Fibroblast of villous mesenchyme (primary cell): ENCODE measurements at places on chromosomes 7 and 10. TPM values are rescaled to one million over a fixed set of nuclear protein-coding genes. Genes with fewer than 3 reads are reported as not detected.

GRCh38 chr7:99326408-99326782 lies 697 bp downstream of the ARPC1A start:
- DNase-seq, result peak; percentile 7

DNA sequence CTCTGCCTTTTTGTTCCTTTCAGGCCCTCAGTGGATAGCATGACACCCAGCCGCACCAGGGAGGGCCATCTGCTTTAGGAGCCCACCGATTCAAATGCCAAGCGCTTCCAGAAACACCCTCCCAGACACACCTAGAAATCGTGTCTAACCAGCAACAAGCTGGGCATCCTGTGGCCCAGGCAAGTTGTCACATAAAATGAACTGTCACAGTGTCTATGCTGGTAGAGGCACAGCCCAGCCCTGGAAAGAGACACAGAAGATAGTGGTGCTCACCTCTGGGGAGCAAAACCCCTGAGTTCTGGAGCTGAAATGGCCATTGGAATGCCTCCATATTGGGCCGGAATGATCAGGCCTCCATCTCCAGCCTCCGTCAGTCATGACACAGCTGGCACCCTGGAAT lies 38.9 kb downstream of the ECHDC3 start:
- no peak for DNase-seq

- DNase-seq, result no peak
Measured at GRCh38 chr10:95477175-95477520, 84.0 kb downstream of the SORBS1 start.

The SOSTDC1 gene
- total RNA-seq, result not detected in 2 replicates

- peak; percentile 89 for DNase-seq
Measured at GRCh38 chr10:98357194-98357822, 57.7 kb downstream of the PYROXD2 start.

GRCh38 chr10:99266383-99266782 lies 30.7 kb upstream of the HPSE2 start:
- DNase-seq, result no peak

- DNase-seq, result no peak
Measured at GRCh38 chr10:133445751-133446708, 7.7 kb upstream of the SCART1 start.

- DNase-seq, result peak; percentile 88
Measured at GRCh38 chr10:17009212-17009700, 120.4 kb downstream of the CUBN start.

The OR6B1 gene
- total RNA-seq, result under 0.01 TPM in 1 of 2 replicates, not detected in the other

- DNase-seq, result no peak
Measured at GRCh38 chr7:7568553-7568952, 1.9 kb downstream of the MIOS start.

- DNase-seq, result no peak
Measured at GRCh38 chr10:88660598-88660884, 3.7 kb upstream of the LIPF start.

DNA sequence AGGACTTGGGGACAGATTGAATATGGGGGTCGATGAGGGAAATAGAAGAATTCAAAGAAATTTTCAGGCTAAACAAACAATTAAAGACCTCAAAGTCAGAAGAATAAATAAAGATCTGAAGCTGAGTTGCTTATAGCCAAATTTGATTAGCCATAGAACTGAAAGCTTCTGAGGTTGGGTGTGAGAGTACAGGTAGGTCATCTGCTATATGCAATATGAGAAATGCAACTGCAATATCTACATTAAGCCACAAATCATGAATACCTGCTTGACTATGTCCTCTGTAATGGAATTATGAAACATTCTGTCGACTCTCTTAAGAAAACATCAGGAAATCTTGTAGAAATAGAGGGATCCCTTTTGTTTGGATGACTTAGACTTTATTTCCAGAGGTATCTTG lies 192.1 kb upstream of the PCDH15 start:
- no peak for DNase-seq

GRCh38 chr10:15482156-15482555 lies 111.1 kb upstream of the FAM171A1 start:
- DNase-seq, result no peak

DNA sequence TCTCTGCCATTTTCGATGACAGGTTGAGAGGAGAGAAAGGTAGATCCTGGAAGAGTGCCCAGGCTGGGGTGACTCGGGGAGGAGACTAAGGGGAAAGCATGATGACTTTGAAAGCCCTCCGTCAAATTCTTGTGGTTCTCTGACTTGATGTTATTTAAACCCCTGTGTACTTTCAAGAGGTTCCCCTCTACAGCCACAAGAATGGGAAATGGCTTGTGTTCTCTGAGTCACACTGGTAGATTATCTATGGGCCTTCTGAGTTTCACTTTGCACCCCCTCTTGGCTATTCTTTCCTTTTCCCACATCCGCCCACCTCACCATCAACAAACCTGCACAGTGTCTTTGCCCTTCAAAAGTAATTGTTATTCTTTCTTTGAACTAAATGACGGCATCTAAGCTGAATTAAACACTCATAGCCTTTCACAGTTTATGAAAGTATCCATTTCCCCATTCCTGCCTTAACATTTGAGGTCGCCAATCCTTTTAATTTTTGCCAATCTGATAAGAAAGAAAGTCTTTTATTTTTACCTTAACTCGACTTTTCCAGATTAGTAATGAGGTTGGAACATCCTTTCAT lies 24.1 kb downstream of the PRF1 start:
- peak; percentile 59 for DNase-seq

The FBXO24 gene
- 0.32 and 0.43 TPM in 2 replicates for total RNA-seq

GRCh38 chr10:49012603-49013002 lies 73.0 kb upstream of the LRRC18 start:
- DNase-seq, result no peak

DNA sequence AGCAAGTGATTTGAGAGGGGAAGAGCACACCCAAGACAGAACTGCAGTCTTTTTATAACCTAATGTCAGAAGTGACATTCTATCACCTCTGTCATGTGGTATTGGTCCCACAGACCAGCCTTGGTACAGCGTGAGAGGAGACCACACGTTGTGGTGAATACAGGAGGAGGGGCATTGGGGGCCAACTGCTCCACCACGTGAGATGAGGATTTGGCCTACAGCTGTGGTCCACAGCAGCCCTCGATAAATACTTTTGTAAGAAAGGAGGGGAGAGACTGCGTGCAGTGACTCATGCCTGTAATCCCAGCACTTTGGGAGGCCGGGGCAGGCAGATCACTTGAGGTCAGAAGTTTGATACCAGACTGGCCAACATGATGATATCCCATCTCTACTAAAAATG lies 243.1 kb downstream of the FGFR2 start:
- DNase-seq, result no peak

The UCMA gene
- total RNA-seq, result not detected in 2 replicates

DNA sequence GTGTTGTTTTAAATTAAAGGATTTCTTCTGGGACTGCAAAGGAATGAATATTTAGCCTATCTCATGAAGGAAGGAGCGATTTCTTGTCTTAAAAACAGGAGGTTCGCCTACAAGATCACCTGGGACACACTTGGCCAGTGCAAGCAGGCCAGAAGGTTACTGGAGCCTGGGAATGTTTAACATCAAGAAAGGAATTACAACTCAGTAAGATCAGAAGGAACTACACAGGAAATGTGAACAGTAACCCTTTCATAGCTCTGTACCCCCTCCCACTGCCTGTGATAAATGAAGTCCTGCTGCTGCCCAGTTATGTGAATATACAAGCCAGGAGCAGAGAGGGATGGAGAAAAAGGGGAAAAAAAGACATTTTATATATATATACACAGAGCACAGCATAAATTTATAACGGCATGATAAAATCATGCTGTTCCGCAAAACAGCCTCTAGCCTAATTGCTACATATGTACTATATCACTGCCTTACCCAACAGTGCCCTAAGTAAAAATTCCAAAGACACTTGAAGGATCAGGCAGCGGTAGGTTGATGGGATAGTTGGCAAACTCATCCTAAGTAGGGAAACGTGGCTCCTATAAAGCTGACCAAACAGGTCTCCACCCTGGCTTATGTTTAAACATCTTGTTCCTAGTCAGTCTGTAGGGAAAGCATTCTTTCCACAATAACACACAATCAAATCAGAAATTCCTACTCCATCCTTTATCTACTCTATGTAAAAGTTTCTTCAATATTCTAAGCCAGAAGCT lies 63.8 kb downstream of the ZNF438 start:
- peak; percentile 88 for DNase-seq

DNA sequence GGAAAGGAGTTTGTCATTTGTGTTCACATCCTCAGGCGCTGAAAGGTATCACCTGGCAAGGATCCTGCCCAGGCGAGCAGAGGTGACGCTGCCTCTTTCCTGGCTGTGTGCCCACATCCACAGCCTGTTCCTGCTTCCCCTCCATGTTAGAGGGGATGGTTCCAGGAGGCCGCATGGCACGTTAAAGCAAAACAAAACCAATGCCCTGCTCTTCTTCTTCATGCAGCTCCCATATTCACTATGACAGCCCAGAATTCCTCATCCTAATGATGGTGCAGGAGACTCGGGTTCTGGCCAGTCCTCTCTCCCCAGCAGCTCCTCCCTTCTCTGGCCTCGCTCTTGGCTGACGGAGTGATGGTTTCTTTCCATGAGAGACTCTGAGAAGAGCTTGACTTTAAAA lies 678.5 kb upstream of the ANKRD30A start:
- DNase-seq, result no peak

DNA sequence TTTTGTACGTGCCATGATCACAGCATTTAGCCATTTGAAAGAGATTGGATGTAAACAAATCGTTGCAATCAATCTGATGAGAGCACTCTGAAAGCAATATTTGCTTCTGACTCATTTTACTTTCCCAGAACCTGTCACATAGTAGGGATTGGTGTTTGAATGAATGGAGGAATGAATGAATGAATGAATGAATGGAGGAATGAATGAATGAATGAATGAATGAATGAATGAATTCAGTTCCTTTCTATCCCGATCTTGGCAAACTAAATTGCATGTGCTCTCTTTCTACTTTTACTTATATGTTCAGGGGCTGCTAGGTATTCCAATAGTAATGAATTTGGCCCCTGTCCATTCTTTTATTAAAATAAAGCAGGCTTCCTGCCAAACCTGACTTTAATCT lies 1091.7 kb upstream of the CELF2 start:
- no peak for DNase-seq

DNA sequence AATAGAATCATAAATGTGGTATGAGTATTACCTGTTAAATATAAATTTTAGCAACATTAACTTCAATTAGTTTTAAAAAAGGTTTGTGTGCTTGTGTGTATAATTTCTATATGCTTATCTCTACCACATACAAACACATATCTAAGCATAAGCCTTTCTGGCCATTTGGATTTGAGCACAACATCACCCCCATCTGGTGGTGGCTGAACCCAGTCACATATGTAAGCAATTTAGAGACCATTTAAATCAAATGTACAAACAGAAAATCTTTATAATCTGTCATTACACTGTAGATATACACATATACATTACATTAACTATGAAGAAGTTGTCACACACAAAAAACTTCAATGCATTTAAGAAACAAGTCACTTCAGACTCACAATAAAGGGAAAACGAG lies 31.7 kb downstream of the GPR22 start:
- DNase-seq, result peak; percentile 59

The CNPY1 gene
- total RNA-seq, result not detected in 2 replicates

- DNase-seq, result no peak
Measured at GRCh38 chr7:22074897-22075296, 129.2 kb upstream of the CDCA7L start.

DNA sequence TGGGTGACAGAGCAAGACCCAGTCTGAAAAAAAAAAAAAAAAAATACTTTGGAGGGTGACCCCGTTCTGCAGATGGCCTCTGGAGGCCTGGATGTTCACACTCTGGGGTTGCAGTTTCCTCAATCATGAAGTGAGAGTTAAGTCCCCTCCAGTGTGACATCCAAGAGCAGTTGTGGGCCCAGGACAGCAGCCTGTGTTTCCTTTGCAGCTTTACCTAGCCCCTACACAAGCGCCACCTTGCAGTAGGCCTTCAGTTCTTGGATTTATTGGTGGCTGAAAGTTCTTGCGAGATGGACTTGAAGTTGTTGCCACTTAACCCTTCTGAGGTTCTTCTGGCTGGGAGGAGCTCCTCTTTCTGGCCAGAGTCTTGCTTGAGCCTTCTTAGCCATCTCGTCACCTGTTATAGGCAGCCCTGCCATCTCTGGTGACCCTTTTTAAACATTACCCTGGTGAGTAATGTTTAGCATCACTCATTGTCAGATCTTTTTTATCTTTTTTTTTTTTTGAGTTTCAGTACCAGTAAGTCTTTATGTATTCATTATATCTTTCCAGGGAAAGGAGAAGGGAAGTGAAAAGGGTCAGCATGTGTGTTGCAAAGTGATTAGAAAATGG lies 3.4 kb upstream of the ACTR3C start:
- no peak for DNase-seq

GRCh38 chr10:17737027-17737965 lies 14.7 kb upstream of the TMEM236 start:
- peak; percentile 48 for DNase-seq

- DNase-seq, result no peak
Measured at GRCh38 chr10:14570800-14571199, 203.9 kb downstream of the FAM107B start.

DNA sequence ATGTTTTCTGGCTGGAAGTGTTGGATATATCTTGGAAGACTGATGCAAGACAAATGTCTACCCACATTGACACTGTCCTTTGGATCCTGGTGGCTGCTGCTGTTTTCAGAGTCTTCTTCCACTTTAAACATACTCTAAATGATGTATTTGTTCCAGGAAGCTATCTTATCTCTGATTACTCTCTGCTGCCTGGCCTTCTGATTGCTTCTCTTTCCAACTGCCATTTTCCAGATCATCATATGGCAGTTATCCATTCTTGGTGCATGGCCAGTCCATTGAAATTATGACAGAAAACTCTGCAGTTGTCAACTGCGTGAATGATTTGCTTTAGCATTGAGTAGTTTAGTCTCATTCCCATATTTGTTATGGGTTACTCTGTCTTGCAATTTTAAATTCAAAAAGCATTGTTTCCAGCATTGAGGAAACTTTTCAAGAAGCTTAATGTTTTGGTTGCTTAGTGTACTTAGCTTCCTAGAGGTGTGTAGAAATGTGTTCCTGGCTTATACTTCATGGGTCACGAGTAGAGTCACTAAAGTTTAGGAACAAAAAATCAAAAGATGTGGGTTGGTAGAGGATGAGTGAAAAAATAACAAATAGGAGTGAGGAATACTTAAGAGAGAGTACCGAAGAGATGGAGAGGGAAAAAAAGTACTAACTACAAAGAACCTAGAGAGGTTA lies 268.3 kb upstream of the MTPN start:
- no peak for DNase-seq

DNA sequence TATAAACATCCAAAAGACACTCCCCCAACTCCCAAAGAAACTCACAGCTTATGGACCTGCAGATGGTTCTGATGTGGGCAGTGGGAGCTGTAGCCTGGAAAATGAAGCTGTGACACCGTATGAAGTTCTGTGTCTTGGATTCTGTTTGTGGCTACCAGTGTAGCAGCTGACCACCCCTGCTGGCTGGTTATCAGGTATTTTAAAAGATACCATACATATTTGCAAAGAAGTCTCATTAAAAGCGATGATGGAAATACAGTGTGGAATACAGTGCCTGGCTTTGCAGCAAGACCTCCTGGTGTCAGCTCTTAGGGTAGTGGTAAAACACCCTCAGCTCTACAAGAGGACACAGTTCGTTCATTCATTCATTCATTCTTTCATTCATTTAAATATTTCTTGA lies 194.3 kb upstream of the PRKCQ start:
- peak; percentile 9 for DNase-seq
